ENCODE measurements at places on chromosomes 7 and 10.

GRCh38 chr7:139735912-139736595 is 41.7 kb downstream of the HIPK2 start:
- DNase-seq: no peak

- DNase-seq: no peak
Measured at GRCh38 chr7:4809666-4810065, 34.2 kb downstream of the AP5Z1 start.

GRCh38 chr7:137985897-137986251 is 16.0 kb downstream of the CREB3L2 start:
- DNase-seq: no peak

DNA sequence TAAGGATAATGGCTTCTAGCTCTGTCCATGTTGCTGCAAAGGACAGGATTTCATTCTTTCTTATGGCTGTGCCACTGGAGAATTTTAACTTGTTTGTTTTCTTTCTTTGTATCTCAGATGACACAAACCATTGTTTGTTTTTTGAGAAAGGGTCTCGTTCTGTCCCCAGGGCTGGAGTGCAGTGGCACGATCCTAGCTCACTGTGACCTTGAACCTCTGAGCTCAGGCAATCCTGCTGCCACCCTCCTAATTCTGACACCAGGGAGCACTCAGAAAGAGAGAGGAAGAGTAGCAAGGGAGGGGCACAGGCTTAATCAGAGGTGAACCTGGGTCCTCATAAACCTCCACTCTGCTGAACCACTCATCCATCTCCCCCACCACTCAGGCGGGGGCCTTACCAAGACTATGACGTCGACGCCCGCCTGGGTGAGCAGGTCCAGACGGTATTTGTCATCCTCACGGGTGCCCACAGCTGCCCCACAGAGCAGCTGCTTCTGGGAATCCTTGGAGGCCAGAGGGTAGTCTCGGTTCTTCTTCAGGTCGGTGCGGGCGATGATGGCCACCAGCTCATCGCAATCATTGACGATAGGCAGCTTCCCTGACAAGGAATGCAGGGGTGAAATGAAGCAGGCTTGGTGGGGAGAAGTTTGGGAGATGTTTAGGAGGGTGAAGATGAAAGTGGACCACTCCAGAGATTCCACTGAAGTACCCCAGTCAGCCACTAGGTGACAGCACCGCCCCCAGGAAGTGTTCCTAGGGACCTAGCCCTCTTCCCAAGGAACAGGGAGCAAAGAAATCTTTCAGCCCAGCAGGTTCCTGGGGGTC is 11.6 kb downstream of the IMPDH1 start:
- DNase-seq: peak; percentile 76

GRCh38 chr10:59844436-59844835 is 61.9 kb downstream of the CCDC6 start:
- no peak for DNase-seq

- no peak for DNase-seq
Measured at GRCh38 chr10:101827919-101828600, 9.8 kb upstream of the OGA start.

- no peak for DNase-seq
Measured at GRCh38 chr7:128381161-128381821, 19.8 kb upstream of the PRRT4 start.

DNA sequence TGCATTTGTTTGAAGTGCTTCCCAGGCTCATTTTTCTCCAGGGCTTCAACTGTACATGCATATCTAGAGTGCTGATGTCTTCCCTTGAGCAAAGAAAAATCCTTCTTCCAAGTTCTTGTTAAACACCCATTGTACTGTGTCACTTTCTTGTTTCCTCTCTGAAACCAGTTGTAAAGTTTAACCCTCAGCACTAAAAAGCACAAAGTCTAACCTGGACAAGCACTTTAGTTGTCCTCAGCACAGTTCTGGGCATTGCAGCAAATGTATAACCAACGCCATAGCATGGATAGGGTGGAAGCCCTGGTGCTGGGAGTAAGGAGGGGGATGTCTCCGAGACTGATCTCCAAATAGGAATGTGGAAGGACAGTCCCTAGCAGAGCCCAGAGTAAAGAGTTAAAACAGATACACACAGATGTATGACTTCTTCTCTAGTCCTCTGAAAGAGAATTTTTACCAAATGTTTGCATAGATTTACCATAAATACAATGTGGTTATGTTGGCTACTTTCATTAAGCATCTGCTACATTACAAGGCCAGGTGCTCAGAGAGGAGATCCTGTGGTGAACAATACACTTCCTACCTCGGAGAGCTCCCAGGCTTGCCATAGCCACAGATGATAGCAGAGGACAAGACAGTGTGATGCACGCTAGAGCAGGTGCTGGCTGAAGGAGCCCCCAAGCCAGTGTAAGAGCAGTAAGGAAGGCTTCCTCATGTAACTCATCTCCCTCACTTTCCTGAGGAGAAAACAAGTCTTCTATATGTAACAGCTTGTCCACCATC is 57.0 kb downstream of the DNAJC12 start:
- no peak for DNase-seq

DNA sequence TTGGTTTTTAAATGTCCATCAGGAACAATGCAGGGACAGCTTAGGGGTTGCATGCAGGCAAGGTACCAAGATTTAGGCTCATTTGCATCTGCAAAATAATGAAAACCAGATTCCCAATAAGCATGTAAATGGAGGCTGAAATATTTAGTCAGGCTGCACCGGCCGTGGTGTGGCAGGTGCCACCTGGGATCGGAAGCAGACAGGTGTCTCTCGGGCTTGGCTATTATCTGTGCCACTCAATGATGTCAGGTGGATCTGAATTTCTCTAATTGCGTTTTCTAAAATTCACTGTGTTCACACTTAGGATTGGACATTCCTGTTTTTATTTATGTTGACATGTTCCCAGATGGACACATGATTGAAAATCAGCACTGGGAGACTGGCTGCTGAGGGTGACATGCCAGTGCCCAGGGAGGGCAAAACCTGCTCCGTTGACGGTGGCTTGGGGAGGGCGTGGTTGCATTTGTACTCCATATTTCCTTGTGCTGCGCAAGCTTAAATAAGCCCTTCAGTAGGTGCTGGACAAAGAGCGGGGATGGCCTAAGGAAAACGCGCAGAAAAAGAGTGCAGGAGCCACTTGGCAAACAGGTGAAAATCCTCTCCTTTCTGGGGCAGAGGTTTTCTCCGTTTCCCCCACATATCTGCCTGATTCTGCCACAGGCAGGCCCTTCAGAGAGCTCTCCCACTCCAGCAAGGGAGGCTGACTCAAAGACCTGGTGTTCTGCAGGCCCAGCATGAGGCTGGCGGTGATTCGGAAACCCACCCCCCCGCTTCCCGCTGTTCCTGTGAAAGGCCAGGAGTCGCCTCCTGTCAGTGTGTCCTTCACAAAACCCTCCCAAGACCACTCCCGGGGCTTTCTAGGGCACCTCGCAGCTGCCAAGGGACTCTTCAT is 142.5 kb downstream of the WDR37 start:
- DNase-seq: no peak

- peak; percentile 88 for DNase-seq
Measured at GRCh38 chr10:93471110-93471651, 11.0 kb downstream of the MYOF start.

GRCh38 chr7:29359482-29360093 is 165.0 kb downstream of the CHN2 start:
- DNase-seq: no peak

Data from adipocyte (in vitro differentiated cells).